ENCODE measurements at places on chromosomes 7 and 10.
A peak's percentile ranks its signal among the peaks of the same experiment; 100 is the strongest.

GRCh38 chr7:65980478-65981250 lies 1.3 kb downstream of the GUSB start:
- peaks cover 18% of the 10 kb centered on the region for H3K36me3 ChIP-seq
- peaks cover 11% of the 10 kb centered on the region for H3K4me1 ChIP-seq
- peak overlapping the region; percentile 90 for H3K27ac ChIP-seq
- peak; percentile 80 for DNase-seq
- H3K4me3 ChIP-seq: peak overlapping the region; percentile 86
- H3K27me3 ChIP-seq: no peaks in the 10 kb centered on the region

- H3K27me3 ChIP-seq: no peaks in the 10 kb centered on the region
- H3K4me1 ChIP-seq: peaks cover 10% of the 10 kb centered on the region
Observed at GRCh38 chr10:31757831-31758230, 170.8 kb downstream of the ARHGAP12 start.

DNA sequence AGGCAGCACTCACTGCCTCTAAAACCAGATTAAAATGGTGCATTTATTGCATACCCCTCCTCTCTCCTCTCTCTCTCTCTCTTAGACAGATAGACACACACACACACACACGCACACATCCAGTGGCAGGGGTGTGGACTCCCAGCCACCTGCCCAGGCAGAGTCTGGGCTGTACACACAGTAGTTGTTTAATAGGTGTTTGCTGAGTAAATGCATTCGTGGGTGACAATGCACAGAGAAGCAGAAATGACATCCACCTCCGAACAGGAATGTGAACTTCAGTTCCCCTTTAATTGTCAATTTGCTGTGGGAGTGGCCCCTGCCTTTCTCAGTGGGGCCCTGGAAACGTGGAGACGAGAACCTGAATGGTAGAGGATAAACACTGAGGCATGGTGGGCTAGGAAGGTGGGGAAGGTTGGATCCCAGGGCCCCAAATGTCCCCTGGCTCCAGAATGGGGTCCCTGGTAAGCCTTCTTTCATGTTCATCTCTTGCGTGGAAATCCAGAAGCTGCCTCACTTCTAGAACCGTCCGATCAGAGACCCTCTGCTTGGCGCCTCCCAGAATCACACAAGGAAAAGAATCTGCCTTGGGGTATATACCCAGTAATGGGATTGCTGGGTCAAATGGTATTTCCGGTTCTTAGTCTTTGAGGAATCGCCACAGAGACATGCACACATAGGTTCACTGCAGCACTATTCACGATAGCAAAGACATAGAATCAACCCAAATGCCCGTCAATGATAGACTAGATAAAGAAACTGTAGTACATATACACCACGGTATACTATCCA lies 58.5 kb upstream of the ECHDC3 start:
- H3K27me3 ChIP-seq: no peaks in the 10 kb centered on the region
- no peak for DNase-seq
- H3K4me1 ChIP-seq: peaks cover 27% of the 10 kb centered on the region

GRCh38 chr7:99453105-99453504 lies 12.9 kb downstream of the ATP5MF start:
- H3K27me3 ChIP-seq: no peaks in the 10 kb centered on the region
- H3K36me3 ChIP-seq: peaks cover 28% of the 10 kb centered on the region
- H3K4me3 ChIP-seq: no peak overlapping the region
- no peaks in the 10 kb centered on the region for H3K4me1 ChIP-seq

DNA sequence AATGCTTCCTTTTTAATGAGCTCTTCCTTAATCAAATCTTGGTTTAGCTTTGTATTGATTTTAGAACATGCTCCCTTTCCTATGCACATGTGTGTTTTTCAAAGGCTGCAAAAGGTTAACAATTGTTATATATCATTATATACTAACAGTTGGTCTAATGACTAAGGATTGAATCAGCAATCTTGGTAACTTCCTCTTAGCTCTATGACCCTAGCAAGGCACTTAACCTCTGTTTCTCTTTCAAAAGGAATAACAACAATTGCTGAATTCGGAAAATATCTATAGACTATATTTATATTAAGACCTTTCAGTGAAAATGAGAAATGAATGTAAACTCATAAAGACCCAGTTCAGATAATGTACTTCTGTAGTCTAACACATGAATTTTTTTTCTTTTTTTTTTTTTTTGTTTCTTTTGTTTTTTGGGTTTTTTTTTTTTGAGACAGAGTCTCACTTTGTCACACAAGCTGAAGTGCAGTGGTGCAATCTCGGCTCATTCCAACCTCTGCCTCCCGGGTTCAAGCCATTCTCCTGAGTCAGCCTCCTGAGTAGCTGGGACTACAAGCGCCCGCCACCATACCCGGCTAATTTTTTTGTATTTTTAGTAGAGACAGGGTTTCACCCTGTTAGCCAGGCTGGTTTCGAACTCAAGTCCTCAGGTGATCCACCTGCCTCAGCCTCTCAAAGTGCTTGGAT lies 48.8 kb downstream of the HOXA1 start:
- H3K4me1 ChIP-seq: no peaks in the 10 kb centered on the region
- H3K4me3 ChIP-seq: no peak overlapping the region
- H3K27ac ChIP-seq: no peak overlapping the region
- H3K36me3 ChIP-seq: no peaks in the 10 kb centered on the region

- no peak overlapping the region for H3K4me3 ChIP-seq
- no peaks in the 10 kb centered on the region for H3K27me3 ChIP-seq
- H3K27ac ChIP-seq: no peak overlapping the region
Observed at GRCh38 chr7:36203071-36203790, 50.2 kb downstream of the EEPD1 start.

DNA sequence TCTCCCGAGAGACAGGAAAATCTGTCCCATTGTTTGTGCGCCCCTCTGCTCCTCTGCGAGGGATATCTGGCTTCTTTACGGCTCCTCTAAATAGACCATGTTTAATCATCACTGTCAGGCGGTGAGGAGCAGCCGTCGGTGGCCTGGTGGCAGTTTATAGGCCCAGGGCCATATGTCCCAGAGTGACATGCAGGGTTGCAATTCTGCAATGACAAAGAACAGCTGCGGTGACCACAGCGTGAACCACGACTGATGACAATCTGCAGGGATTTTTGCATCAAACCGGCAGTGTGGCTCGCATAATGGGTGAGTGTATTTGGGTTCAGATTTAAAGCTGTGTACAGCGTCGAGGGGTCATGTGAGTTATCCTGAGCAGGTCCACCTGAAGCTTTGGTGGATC lies 41.5 kb downstream of the GATA3 start:
- no peaks in the 10 kb centered on the region for H3K4me1 ChIP-seq
- no peak overlapping the region for H3K27ac ChIP-seq
- no peak overlapping the region for H3K4me3 ChIP-seq
- DNase-seq: peak; percentile 43

DNA sequence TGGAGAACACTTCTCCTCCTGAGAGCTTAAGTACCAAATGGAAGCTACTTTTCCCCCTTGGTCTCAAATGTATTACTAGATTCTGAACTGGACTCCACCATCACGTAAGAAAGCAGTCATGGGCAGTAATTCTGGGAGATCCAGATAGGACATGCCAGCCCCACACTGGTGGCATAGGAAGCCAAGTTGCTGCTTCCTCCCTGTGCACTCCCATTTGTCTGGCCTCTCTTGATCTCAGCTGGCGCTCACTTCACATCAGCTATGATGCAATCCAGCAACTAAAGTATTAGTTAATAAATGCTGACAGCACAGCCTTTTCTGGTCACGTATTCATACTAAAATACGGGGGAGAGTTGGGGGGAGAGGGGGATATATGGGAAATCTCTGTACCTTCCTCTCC lies 3.4 kb upstream of the IL6 start:
- no peak overlapping the region for H3K27ac ChIP-seq
- H3K36me3 ChIP-seq: no peaks in the 10 kb centered on the region
- H3K4me3 ChIP-seq: no peak overlapping the region
- H3K4me1 ChIP-seq: peaks cover 22% of the 10 kb centered on the region
- DNase-seq: no peak

DNA sequence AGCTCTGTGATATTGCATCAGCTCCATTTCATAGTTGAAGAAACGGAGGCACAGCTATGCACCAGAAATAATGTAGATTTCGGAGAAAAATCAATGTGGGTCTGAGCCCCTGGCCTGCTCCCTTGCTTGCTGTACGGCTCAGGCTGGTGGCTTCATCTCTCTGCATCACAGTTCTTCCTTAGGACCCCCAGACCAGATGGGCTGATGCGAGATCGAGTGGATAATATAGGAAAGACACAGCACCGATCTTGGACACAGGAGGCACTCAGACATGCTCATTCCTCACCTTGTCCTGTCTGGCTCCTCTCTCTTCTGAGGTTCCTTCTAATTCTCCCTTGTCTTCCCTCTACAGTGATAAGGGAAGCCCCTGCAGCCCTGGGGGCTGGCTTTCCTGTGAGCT lies 365.9 kb upstream of the ZMIZ1 start:
- H3K4me3 ChIP-seq: no peak overlapping the region
- no peak overlapping the region for H3K27ac ChIP-seq
- no peaks in the 10 kb centered on the region for H3K36me3 ChIP-seq
- DNase-seq: no peak
- no peaks in the 10 kb centered on the region for H3K4me1 ChIP-seq

GRCh38 chr10:128438417-128439063 lies 312.3 kb upstream of the MKI67 start:
- no peak for DNase-seq
- H3K27ac ChIP-seq: no peak overlapping the region
- no peaks in the 10 kb centered on the region for H3K4me1 ChIP-seq
- no peaks in the 10 kb centered on the region for H3K36me3 ChIP-seq
- H3K4me3 ChIP-seq: no peak overlapping the region
